ENCODE measurements at places on chromosomes 2 and 18. TPM values are rescaled to one million over a fixed set of nuclear protein-coding genes. Genes with fewer than 3 reads are reported as not detected.

IL1F10 gene
- total RNA-seq = not detected

ALPI gene
- not detected for total RNA-seq

CABLES1 gene
- total RNA-seq = 8.1 TPM

MPP4 gene
- not detected for total RNA-seq

GRB14 gene
- total RNA-seq = 6.7 TPM

SERPINB3 gene
- total RNA-seq = not detected

SP5 gene
- 2.3 TPM for total RNA-seq

IL36B gene
- total RNA-seq = not detected

TSPYL6 gene
- not detected for total RNA-seq

SAG gene
- total RNA-seq = not detected

ACTG2 gene
- 918 TPM for total RNA-seq

DLGAP1 gene
- 0.52 TPM for total RNA-seq

SF3B6 gene
- 70.5 TPM for total RNA-seq

KCTD1 gene
- total RNA-seq = 17.9 TPM

HDAC4 gene
- total RNA-seq = 86.9 TPM

UPP2 gene
- not detected for total RNA-seq

C2orf15 gene
- 4.9 TPM for total RNA-seq
